ENCODE measurements at places on chromosomes 12 and 14.

DNA sequence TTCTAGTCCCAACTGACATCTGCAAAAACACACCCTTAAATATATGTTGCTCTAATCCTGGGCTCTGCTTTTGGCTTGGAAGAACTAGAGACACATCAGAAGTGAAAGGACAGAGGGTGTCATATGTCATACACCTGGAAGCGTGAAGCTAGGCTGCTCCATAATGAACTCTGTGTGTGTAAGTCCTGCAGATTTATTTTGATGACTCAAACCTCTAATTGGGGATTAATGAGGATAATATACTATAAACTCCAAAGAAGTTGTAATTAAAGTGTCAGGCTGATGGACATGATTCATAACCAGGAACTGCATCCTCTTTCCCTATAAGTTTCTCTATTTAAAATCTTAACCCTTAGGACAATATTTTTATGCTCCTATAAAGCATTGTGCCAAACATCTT is 4.4 kb upstream of the KCNK10 start:
- DNase-seq = no peak

GRCh38 chr12:94329366-94329765 is 130.3 kb downstream of the CEP83 start:
- no peak for DNase-seq

GRCh38 chr12:128942960-128943477 is 89.7 kb downstream of the GLT1D1 start:
- DNase-seq = no peak

- no peak for DNase-seq
Measured at GRCh38 chr12:76329606-76330005, 18.6 kb downstream of the BBS10 start.

- no peak for DNase-seq
Measured at GRCh38 chr12:57248934-57249742, 1.8 kb downstream of the STAC3 start.

- no peak for DNase-seq
Measured at GRCh38 chr14:104554608-104555429, 24.7 kb upstream of the C14orf180 start.

DNA sequence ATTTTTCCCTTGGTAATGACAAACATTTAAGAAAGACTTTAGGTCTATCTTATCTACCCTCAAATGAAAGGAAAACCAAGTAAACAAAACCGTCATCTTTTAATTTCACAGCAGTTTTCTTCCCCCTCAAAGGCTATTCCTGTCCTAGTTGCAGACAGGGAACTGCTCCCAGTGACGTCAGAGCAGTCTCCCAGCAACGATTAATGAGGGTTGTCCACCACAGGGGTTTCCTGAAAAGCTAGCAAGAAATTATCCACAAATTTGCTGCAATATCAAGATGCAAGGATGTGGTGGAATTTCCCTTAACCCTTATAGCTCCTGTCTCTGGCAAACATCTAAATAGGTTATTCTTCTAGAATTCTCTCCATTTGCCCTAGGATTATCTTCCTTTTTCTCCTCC is 89.1 kb upstream of the STAC3 start:
- no peak for DNase-seq

DNA sequence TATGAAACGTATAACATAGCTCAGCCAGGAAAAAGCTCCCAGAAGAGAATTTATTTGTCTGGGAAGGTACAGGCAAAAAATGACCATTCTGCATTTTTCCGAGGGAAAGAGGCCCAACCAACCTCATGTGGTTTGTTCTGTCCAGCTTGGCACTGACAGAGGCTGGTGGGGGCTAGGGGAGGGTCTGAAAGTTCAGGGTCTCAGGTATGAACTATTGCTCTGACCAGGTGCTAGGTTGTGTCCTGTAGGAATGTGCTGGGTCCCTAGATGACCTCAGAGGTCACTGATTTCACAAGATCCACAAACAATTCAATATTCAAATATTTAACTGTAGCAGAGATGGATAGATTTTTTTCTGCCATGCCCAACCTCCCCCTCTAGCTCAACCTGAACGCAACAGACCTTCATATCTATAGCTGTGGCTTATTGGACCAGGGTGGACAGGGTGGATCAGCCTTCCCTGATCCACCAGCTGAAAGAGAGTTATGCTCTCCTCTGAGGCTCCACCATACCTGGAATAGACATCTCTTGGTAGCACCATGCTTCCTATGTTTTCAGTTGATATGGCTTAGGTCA is 32.9 kb upstream of the IFT81 start:
- no peak for DNase-seq

- DNase-seq = no peak
Measured at GRCh38 chr14:55047301-55048053, 4.0 kb upstream of the MAPK1IP1L start.

GRCh38 chr12:42235426-42235825 is 2.6 kb downstream of the YAF2 start:
- DNase-seq = no peak

DNA sequence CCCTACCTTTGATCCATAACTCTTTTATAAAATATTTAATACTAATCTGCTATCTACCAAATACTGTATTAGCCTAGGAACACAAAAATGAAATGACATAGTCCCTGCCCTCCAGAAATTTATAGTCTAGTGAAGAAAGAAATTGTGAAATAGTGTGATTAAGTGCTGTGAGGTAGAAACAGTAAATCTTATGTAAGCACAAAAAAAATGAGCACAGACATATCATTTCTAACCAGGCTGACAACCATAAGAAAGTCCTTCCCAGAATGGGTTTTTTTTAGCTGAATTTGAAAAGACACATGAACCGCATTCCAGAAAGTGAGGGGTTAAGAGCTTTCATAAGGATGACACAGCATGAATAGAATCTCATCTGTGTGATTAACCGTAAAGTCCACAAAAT is 145.9 kb downstream of the SOX5 start:
- no peak for DNase-seq

GRCh38 chr12:95762123-95762785 is 28.3 kb downstream of the NTN4 start:
- no peak for DNase-seq

DNA sequence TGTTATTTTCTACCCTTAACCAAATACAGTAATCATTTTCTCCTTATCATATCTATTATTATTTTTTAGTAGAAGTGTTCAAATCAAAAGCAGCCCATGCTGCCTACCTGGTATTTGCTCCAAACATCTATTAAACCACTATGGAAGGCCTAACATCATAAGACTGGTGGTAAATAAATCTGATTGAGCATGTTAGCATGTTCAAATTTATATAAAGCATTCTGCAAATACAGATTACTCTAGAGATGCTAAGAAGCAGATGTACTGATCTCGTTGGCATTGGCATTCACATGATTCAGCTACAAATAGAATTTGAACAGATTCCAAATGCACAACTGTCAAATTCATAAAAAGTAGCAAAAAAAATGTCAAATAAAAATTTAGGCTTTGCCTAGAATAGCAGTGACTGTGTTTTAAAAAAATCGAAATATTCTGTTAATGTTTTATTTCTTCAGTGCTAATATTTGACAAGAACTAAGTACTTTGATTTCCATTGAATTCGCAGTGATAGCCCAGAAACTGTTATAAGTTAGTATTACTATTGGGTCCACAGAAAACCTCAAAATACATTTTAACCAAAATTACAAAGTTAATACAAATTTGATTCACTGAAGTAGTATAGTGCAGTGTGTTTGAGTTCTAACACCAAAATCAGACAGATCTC is 9.4 kb upstream of the OSBPL8 start:
- no peak for DNase-seq

DNA sequence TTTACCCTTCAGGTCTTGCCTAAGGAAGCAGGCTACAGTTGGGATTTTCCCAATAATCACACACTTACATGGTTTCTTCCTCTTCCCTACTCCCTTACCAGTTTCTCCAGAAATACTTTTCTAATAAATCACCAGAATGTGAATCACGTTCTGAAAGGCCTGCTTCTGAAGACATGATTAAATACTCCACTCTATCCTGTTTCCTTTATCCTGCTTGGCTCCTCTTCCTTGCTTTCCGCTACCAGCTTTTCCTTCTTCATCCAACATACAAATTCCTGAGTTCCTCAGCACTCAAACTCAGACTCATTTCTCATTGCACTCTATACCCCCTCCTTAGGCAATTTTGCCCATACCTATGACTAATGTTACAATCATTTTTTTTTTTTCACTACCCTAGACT is 118.3 kb downstream of the MGAT4C start:
- no peak for DNase-seq

DNA sequence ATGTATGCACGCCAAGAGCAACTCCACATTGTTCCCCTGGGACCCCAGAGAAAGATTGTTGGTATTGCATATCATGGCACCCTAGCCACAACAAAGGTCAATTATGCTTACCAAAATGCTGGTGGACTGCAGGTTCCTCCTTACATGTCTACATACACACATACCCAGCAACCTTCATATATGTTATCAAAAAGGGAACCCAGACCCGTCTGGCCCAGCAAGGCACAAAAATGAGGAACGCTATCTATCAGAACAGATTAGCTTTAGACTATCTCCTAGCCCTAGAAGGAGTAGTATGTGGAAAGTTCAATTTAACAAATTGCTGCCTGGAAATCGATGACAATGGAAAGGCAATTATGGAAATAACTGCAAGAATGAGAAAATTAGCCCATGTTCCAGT is 61.5 kb downstream of the DHRS2 start:
- DNase-seq = no peak

Measured in islet precursor cell (in vitro differentiated cells).